Stimulated activated CD8-positive, alpha-beta memory T cell treated with anti-CD3 and anti-CD28 coated beads, Interleukin-2, amount 100 ng/mL, for 1 hour (primary cell): ENCODE measurements at places on chromosomes 13 and 19.

- DNase-seq = no peak
Measured at GRCh38 chr13:21882766-21883165, 211.9 kb downstream of the FGF9 start.

GRCh38 chr19:34480971-34481841 lies at the start of gene WTIP:
Gene WTIP (plus strand): TSS chr19:34481758. CDS start chr19:34481975, 217 bp downstream.
- no peak for DNase-seq

DNA sequence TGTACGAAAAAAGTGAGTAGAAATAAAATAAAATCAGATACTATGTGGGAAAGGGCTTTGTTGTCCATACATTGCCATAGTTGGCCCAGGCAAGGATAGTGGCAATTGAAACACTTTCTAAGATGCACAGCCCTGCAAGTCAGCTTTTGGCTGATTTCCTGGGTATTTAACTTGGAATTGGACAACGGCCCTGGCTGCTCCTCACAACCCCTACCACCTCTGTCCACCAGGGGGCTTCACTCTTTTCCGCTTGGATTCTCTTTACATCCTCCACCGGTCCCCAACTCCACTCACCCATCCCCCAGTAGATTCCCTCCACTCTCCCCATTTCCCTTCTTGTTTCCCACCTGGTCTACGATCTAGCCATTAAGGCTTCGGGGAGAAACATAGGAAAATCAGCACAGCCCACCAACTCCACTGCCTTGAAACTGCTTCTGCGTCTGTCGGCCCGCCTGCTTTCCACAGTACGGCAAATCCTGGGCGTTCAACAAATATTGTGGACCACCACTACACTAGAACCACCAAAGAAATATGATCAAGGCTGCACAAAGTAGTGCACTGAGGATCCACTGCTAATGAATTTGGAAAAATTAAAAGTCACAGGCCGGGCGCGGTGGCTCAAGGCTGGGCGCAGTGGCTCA lies 48.6 kb upstream of the GTF3A start:
- DNase-seq = peak; percentile 11

- no peak for DNase-seq
Measured at GRCh38 chr13:111048387-111048786, 66.7 kb upstream of the ARHGEF7 start.

DNA sequence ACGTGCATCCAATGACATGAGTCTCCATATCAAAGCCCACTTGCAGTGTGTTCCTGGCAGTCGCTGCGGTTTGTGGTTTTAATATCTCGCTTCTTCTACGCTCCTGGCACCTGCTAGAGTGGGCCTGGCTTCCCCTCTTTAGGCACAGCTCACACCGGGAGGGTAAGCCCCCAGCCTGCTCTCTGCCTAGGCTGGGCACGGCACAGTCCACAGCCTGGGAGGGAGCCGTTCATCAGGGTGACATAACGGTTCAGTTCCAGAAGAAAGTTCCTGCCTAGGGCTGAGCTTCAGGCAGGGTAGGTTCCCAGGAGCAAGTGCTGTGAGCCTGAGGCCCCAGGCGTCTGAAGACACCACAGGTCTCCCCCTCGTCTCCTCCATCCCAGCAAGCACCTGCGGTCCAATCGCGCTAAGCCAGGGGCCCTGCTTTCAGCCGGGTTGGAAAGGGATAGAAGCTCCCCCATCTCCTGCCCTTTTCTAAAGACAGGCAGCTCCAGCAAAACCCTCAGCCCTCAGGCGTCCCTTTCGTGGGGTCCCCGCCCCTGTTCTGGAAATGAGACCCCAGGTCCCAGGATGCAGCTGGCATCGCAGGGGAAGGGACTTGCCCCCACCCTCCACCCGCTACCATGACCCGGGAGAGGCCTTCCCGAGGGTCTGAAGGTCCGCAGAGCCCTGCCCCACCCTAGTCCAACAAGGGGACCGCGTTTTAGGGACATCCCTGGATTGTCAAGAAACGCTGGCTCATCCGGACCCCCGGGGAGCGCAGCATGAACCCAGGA lies 121.6 kb upstream of the ZNF507 start:
- no peak for DNase-seq

GRCh38 chr19:57599377-57599760 lies 316 bp upstream of the ZNF530 start:
- no peak for DNase-seq

- DNase-seq = no peak
Measured at GRCh38 chr19:15618321-15618720, 3.3 kb downstream of the CYP4F8 start.

DNA sequence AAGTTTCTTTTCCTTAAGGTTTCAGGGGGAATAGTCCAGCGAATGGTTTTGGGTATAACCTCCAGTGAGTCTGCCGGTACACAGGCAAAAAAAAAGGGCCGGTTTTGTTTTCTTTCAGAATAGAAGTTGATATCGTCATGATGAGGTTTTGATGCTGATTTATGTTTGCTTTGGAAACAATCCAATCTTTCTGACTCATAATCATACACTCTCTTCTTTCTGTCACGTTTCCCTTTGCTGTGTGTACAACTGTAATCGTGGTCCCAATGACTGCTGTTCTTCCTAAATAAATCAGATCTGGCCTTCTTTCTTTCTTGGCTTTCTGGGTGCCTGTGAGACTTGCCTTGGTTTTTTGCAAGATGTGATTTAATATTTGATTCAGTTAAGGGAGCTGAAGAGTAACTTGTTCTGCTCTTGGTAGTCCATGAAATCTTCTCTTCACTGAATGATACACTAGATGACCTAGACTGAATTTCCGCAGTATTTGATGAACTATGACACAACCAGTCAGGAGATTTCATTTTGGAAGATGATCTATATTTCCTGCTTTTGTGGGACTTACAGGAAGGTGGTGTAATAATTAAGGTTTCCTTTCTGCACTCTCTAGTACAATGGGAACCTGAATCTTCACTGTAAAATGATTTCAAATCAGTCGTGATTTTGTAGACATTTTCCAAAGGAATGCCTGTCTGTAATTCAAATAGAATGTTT lies 34.9 kb upstream of the METTL21C start:
- no peak for DNase-seq
